DND-41 (cell line): ENCODE measurements at places on chromosomes 2 and 18.

- DNase-seq, result no peak
These were observed 110.2 kb upstream of the CCDC68 start for GRCh38 chr18:55069497-55069896.

- DNase-seq, result peak; percentile 44
These were observed 66.9 kb upstream of the SMAD2 start for GRCh38 chr18:47997338-47997780.

DNA sequence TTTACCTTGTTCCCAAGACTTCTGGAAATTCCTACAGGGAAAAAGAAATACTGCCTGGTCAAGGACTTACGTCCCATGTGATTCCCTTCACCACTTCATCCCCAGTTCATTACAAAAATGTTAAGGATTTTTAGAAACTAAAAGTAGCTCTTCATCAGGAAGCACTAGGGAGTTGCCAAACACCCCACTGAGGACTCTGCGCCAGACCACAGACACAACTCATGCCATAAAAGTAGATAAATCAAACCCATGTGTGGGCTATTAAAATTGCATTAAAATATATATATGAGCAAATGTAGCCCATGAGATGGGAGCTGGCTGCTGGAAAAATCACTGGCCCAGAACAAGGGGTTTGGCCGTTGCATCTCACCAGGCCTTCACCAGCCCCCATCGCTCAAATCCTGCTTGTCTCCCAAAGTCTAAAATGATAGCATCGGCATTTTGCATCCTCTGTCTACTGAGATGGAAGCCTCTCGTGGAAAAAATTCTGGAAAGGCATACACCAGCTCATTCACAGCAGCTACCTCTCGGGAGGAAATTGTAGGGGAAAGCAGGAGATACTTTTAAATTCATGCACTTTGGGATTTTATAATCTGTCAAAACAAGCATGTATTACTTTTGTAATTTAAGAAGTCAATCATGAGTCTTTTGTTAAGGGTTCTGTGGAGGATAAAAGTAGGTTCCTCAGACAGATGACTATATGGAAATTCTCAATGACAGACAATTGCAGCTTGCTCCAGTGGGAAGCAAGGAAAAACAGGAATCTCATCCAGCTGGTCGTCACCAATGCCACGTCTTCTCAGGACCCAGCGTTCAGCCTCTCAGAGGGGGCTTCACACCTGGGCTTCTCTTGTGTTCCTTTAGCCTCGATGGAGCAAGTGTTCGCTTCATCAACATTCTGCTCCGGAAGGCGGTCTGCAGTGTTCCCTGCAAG is 113.9 kb downstream of the MREG start:
- DNase-seq, result no peak

DNA sequence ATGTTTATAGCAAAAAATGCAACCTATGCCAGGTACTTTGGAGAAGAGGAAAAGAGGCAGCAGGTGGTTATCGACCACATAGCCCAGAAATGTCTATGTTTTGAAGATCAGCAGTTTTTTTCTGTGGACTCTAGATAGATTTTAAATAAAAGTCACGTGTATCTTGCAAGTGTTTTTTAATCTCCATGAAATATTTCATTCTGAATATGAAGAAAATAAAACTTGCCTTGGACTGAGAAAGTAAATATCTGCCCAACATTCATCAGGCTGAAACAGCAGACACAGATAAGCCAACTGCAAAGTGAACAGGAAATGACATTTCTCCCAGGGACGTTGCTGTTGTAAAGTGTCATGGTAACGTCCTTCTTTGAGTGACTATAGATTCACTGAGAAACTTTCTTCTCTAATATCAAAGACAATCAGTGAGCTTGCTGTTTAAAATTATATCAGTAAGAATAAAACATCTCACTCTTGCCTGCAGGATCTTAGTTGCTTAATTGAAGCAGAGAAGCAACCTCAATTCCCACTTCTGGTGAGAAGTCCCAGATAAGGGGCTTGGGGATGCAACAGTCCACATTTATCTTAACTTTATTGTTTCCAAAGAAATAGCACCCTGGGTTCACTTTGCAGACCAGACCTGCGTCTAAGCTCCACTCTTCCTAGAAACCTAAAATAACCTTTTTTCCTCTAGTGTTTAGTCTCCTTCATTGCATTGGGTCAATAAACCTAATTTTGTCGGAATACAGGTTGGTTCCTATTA is 6.3 kb downstream of the MYOM1 start:
- DNase-seq, result peak; percentile 44

- DNase-seq, result no peak
These were observed 48.7 kb downstream of the EHD3 start for GRCh38 chr2:31282634-31283033.

DNA sequence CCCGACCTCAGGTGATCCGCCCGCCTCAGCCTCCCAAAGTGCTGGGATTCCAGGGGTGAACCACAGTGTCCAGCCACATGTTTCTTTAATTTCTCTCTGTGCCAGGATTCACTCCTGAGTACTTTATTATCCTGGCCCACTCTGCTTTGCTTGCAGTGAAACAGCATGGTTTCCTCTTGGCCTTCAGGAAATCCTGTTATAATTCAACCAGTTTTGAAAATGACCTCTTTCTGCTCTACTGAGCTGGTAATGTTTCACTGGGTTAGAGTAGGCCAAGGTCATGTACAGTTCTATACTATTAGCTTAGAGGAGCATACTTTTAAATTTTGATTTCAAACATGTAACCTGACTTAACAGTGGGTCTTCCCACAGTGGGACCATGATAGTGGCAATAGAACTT is 90.6 kb upstream of the PELI1 start:
- DNase-seq, result no peak

DNA sequence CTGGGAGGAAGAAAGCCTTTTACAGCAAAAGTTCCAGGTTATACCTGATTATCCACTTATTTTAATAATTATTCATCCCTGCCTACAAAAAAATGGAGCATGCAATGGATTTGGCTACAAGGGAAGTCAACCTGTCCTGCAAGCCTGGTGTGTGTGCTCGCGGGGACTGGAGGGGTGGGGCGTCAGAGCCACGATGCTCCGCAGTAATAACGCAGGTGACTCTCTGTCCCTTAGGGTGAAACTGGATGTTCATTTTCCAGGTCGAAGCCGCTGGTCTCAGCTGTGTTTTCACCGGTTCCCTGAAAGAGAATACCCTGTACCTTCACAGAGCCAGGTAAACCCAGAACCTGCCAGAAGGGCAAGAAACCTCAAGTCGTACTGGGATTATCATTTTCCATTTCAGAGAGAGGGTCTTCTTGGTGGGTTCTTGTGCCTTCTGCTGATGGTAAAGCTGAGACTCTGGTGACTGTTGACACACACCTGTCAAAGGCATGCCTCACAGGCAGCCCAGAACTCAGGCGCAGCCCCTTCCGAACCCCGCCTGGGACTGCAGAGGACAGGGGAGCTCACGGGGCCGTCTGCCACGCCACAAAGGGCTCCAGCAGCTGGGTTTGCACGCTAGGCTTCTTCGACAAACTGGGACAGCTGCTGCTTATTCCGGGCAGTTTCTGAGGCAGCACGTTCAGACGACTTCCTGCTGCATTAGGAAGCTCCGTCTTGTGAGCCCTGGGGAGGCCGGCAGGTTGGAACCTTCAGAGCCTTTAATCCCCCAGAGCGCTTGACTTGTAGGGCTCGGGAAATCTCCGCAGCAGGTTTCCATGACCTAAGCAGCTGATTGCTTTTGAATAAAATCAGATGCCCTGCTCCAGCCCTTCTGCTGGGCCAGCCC is 58.6 kb downstream of the KCNG2 start:
- peak; percentile 47 for DNase-seq

GRCh38 chr2:213545964-213546475 is 261.8 kb downstream of the SPAG16 start:
- no peak for DNase-seq

DNA sequence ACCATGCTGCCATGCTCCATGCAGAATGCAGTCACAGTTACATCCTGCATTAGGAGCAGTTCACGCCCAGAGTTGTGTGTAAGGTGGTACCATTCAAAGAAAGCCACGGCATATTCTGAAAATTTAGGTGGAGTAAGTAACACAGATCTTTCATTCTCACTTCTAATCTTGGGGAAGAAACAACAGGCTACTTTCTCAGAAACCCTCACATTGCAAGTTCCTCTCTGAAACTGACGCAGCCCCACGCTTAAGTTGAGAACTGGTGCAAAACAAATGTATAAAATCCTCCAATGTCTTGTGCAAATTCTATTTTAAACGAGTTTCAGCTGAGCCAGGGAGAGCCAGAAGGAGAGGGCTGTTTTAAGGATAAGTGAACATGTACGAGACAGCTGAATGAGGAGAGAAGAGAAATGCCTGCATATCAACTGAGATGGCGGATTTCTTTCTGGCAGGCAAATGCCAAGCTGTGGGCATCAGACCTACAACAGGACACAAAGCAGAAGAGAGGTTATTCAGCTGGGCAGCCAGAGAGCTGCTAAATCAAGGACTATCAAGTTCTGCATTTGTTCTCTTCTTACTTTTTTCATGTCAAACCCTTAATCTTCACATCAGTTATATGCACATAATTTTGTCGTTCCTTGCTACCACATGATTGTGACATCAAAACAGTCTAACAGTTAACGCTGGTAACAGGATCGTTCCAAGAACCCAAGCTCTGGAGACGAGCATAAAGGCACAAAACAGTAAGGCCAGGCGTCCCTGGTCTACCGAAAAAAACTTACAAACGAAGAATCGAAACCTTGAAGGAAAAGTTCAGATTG is 6.4 kb downstream of the ARL4C start:
- no peak for DNase-seq

DNA sequence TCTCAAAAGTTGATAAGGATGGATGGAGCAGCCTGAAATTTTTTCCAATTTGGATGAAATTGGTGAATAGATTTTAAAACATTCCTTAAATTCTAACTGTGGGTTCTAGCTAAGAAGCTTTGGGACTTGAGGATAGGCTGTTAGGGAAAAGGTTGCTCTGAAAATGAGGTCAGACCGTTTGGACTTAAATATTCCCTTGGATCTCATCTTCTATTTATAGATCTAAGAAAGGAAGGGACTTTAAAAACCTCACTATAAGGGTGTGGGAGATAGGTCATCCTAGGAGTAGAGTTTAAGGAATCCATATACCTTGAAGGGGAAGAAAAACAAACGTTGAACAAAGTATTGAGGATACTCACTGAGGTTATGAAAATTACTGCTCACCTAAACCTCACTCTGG is 17.4 kb upstream of the SNORC start:
- DNase-seq, result no peak

- no peak for DNase-seq
These were observed 637.6 kb downstream of the ADCYAP1 start for GRCh38 chr18:1542230-1542774.

DNA sequence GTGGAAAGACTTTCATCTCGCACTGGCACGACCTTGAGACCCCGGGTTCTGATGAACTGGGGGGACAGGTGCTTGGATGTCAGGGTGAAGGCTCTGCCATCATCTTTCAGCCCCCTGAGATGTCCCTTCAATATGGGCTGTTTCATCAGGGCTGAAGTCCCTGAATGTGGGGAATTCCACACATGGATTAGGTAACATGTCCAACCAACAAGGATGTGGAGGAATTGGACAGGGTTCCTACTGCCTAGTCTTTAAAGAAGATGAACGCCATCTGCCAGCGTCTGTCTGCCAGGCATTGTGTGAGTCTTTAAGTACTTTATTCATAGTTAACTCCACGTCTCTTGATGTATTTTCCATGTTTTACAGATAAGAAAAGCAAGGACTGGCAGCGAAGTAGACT is 5.9 kb upstream of the GRHL1 start:
- DNase-seq, result no peak

DNA sequence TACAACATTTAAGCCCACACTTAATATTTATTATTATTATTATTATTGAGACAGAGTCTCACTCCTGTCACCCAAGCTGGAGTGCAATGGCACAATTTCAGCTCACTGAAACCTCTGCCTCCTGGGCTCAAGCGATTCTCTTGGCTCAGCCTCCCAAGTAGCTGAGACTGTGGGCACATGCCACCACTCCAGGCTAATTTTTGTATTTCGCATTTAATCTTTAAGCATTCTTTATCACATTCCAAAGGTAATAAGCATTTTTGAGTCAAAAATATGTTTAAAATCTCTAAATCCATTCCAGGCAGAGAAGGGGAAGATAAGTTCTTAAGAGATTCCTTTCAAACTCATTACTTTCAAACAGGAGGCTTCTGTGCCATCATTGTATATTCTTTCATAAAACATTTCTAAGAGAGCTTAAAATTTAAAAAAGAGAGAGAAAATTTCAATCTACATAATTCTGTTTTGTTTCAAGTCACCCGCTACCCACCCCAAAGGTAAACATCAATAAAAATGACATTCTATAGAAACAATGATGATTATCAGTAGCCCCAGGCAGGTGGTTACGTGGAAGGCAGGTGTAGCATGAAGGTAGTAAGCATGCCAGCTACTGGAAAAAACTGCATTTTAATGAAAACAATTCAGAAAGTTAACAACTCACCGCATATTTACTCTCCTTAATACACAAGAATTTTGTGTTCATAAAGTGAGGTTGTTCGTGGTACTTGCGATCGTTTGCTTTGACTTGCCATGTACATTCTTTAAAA is 84.4 kb upstream of the NARS1 start:
- no peak for DNase-seq

GRCh38 chr2:8479298-8479697 is 202.6 kb upstream of the ID2 start:
- DNase-seq, result no peak

GRCh38 chr2:178448968-178449661 is 1.9 kb downstream of the PRKRA start:
- no peak for DNase-seq

GRCh38 chr2:216713691-216714336 is 18.5 kb upstream of the IGFBP5 start:
- DNase-seq, result no peak

DNA sequence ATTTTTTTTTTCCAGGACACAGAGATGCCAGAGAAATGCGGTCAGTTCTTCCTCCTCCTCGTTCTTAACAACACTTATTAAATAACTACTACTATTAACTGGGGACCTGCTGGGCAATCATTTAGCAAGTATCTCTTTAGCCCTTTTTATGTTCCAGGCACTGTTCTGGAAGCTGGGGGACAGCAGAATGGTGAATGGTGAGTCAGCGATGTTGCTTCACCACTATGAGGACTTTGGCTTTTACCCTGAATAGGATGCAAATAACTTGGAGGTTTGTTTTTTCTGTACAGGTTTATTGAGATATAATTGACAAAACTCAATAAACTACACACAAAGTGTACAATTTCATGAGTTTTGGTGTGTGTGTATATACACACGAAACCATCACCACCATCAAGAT is 179.9 kb upstream of the MSH6 start:
- DNase-seq, result no peak

GRCh38 chr2:128091726-128092080 is 703 bp downstream of the UGGT1 start:
- DNase-seq, result no peak

DNA sequence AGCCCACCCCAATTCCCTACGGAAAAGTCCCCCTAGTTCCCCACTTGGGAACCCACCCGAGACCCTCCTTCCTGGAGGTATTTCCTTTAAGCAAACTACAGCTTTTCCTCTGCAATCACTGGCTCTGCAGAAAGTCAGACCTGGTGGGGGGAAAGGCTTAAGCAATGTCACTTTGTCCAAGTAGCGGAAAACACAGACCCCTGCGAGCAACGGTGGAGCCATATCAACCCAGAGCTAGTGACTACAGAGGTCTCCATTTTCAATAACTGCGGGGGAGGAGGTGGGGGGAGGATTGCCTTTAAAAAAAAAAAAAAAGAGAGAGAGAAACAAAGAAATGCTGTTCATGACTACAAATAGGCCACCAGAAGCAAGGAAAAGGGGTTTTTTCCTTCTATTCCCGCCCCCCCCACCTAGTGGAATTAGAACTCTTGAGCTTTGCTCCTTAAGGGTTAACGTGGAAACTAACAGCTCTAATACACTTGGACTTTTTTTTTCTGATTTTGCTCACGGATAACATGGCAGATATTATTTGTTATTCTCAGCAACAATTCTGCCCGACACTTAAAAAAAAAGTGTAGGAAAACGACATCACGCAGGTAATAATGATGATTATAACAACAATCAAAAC is 1.1 kb upstream of the FRZB start:
- DNase-seq, result no peak
